ENCODE measurements at places on chromosomes 3 and 15.
A peak's percentile ranks its signal among the peaks of the same experiment; 100 is the strongest.

- DNase-seq = no peak
Observed at GRCh38 chr3:121661376-121661775, 673 bp upstream of the HCLS1 start.

- DNase-seq = no peak
Observed at GRCh38 chr3:43627360-43627759, 5.5 kb upstream of the ANO10 start.

GRCh38 chr3:42730706-42731420, 28.3 kb upstream of the HHATL start:
- no peak for DNase-seq

- no peak for DNase-seq
Observed at GRCh38 chr3:458653-459310, 262.2 kb downstream of the CHL1 start.

DNA sequence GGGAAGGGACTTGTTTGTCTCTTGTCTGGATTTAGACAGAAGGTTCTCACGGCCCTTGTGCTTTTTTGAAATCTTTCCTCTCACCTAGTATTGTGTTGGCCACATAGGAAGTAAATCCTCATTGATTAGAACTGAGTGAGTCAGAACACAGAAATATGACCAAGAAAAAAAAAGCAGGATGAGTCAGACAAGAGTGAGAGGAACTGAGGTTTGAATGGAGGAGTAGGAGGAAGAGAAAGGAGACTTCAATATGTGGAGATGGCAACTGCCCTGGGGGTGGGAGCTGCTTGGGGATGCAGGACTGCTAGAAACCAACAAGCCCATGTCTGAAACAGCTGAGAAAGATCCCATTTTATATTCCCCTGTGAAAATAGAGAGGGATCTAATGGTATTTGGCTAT, 194.1 kb upstream of the ZBTB20 start:
- DNase-seq = peak; percentile 69

DNA sequence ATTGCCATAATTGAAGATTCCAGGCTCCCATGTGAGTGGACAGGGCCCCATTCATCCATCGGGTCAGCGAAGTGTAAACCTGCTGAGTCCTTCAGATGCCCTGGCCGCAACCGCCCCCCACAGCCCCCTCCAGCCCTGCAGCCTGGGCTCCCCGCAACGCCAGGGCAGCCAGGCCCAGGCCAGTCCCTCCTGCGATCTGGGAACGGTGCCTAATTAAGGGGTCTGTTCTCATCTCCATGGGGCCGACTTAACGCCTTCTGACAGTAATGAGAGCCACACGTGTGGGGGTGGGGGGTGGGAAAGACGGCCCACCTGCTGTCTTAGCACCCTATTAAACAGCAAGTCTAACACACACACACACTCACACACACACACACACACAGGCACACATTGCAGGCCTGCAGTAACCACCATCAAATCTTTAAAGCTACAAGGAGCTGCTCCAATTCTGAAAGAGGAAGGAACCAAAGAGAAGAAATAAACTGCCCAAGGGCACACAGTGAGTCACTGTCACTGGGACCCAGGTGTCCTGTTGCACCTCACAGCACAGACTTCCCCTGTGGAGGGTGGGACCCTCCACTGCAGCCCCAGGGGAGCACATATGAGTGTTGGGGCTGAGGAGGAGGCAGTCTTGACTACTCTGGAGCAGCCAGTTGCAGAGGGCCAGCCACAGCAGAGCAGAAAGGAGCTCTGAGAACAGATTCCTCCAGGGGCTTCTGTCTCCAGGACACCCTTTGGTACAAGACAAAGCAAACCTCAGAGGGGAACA, 31.8 kb upstream of the HES1 start:
- DNase-seq = no peak

DNA sequence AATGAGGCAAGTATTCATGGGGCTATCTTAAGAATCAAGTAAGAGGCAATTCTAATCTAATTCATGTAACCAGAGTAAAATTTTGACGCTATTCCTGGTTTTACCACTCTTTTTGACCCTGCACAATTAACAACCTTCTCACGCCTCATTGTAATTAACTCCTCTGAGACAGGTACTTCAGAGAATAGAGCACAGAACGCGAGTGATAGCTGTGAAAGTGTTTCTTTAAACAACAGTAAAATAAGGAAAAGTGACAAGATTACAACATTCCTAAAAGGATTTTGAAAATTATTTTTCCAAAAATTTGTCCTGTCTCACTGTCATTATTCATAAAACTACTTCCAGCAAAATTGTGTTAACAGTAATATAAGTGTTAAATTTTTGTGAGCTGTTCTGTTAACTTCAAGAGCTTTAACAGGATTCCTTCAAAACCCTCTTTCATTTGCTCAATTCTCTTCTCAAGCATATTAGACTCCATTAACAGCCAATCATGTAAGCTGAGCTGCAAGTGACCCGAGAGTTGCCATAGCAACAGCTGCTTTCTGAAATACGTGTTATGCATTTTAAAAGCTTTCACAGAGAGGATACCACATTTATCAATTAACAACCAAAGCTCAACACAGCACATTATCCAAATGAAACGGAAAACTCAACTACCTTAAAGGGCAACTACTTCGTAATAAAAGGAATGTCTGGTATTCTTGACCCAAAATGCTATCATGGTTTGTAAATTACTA, 93.1 kb downstream of the STAG1 start:
- peak; percentile 80 for DNase-seq

DNA sequence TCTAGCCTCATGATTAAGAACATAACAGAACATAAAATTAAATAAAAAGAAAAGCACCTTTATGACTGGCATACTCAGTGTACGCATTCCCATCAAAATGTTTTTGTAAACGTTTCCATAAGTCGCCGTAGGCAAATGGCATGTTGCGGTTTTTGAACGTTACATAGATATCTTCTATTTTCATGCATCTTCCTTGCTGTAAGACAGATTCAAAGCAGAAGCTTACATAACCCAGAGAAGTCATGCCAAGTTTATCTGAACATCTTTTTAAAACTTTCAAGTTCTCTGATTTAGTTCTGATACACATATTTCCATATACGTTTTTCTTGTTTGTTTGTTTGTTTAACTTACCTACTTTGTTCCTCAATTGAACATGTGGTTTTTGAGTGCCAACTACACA, 388.6 kb downstream of the GABRG3 start:
- no peak for DNase-seq

- no peak for DNase-seq
Observed at GRCh38 chr3:157104928-157105652, 54.9 kb downstream of the CCNL1 start.

DNA sequence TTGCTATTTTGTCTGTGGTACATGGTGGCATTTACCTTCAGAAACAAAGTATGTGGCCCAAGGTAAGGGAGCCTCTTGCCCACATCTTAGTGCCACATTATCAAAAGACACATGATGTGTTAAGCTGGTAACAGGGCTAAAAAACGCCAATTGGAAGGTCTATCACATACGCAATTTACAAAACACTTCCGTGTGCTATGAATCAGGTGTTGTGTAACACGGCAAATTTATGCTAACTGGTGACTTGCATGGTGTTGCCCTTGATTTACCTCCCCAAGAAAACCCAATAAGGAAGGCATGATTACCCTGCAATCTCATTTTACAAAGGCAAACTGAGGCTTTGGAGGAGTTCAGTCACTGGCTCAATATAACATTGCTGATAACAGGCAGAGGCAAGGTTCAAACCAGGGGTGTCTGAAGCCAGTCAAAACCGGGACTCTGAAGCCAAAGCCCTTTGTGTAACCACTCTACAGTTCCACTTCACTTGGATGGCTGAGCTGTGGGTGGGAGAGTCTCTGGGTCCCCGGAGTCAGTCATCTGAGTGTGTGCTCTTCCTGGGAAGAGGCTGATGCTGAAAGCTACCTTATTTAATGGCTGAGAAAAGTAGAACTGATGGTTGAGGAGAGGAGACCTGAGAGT, 103.9 kb upstream of the BCL6 start:
- no peak for DNase-seq

DNA sequence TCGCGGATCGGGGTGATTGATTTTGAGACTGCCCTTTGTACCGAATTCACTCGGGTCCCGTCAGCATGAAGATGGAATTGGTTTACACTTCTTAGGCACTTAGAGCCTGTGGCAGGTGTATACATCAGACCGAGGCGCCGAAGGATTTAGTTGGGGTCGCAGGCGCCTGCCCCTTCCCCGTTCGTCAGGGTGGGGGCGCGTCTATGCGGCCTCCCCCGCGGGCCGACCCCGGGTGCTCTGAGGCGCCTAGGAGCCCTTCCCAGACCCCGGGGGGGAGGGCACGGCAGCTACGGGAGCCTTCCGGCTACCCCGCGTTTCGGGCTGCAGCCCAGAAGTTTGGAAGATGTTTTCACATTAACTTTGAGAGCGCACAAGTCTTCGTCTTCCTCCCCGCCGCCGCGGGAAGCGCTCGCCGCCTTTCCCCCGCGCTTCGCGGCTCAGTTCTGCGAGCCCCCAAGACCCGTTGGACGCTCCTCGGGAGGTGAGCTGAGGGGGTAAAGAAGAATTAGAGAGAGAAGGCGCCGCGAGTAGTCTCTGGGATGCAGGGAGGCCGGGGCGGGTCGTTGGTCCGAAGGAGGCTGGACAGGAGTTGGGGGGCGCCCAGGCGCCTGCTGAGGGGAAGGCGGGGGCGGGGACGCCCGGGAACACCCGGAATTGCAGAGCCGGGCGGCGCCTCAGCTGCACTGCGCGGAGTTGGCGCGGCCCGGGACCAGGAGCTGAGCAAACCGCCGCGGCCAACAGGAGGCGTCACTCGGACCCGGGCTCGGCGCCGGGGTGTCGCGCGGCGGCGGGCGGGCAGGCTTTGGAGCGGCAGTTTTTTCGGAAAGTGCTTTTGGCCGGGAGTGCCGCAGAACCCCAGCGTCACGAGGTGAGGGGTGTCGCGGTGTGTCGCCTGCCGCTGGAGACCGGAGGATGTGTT, 780 bp downstream of the TIPARP start:
- DNase-seq = peak; percentile 36

GRCh38 chr3:173762501-173762900, 365.0 kb downstream of the NLGN1 start:
- no peak for DNase-seq

- DNase-seq = no peak
Observed at GRCh38 chr3:13107661-13108060, 34.4 kb upstream of the IQSEC1 start.

DNA sequence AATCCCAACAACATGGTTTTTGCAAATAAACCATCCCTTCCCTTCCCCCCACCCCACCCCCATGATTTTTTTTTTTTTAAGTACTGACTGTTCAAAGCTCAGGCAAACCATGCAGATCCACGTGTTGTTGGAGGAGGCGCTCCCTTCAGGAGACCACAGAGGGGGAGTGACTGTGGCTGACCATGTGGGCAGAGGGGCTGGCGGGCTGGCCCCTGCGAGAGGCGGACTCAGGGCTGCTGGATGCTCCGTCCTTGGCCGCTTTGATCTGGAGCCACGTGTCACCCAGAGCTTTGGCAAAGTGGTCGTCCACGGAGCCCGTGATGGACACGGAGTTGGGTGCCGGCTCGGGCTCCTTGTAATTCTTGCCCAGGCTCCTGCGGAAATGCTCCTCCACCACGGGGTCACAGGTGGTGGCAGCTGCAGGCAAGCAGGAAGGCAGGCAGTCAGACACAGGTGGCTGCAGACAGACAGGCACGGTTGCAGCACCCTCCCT, 85.3 kb downstream of the VGLL4 start:
- DNase-seq = peak; percentile 50

GRCh38 chr3:192816351-192816750, 89.0 kb upstream of the FGF12 start:
- DNase-seq = peak; percentile 63

- no peak for DNase-seq
Observed at GRCh38 chr3:142633073-142633472, 36.9 kb downstream of the PLS1 start.

DNA sequence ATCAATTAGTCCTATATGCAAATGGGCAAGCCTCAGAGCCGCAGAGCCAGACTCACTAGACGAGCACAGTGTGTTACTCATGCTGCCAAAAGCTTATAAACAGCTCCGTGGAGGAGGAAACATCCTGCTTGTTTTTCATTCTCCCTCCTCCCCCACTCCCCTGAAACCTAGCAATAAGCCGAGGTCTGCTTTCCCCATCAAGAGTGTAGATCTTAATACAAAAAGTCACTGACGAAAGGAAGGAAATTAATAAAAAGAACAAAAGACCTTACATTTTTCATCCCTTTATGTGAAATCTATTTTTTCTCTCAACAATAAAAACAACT, 88.5 kb downstream of the XXYLT1 start:
- DNase-seq = peak; percentile 89

- no peak for DNase-seq
Observed at GRCh38 chr15:69119683-69120395, 40.6 kb upstream of the GLCE start.

DNA sequence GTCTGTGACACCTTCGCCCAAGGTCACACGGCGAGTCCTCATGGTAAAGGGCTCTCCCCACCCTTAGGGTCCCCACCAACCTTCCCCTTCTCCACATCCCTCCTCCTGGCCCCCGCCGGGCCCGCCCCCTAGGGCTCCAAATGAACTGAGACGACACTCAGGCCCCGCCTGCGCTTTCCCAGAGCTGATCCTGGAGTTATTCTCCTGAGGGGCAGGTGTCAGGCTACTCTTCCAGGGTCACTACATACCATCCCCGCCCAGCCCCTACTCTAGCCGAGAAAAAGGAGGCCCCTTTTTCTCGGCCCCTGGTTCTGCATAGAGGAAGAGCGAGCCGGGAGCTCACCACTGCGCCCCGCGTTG, 292 bp downstream of the USP4 start:
- DNase-seq = no peak

- peak; percentile 17 for DNase-seq
Observed at GRCh38 chr3:4413467-4413866, 53.6 kb downstream of the SUMF1 start.
